ENCODE measurements at places on chromosomes 4 and X.
A peak's percentile ranks its signal among the peaks of the same experiment; 100 is the strongest.

DNA sequence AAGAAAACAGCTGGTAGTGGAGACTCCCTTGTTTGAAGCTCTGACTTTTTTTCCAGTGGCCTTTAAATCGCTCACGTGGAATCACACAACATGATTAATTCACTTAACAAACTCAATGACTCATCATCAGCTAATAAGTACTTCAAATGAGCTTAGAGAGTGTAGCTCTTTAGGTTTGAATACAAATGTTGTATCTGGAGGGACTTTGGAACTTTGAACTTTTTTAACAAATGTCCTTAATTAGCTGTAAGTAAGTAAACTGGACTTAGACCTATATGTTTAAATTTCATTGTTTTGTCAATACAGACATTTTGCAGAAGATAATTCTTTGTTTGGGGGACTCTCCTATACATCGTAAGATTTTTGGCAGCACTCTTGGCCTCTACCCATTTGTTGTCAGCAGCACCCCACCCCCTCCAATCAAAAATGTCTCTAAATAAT lies 581.1 kb downstream of the SPRY1 start:
- peak; percentile 81 for DNase-seq

DNA sequence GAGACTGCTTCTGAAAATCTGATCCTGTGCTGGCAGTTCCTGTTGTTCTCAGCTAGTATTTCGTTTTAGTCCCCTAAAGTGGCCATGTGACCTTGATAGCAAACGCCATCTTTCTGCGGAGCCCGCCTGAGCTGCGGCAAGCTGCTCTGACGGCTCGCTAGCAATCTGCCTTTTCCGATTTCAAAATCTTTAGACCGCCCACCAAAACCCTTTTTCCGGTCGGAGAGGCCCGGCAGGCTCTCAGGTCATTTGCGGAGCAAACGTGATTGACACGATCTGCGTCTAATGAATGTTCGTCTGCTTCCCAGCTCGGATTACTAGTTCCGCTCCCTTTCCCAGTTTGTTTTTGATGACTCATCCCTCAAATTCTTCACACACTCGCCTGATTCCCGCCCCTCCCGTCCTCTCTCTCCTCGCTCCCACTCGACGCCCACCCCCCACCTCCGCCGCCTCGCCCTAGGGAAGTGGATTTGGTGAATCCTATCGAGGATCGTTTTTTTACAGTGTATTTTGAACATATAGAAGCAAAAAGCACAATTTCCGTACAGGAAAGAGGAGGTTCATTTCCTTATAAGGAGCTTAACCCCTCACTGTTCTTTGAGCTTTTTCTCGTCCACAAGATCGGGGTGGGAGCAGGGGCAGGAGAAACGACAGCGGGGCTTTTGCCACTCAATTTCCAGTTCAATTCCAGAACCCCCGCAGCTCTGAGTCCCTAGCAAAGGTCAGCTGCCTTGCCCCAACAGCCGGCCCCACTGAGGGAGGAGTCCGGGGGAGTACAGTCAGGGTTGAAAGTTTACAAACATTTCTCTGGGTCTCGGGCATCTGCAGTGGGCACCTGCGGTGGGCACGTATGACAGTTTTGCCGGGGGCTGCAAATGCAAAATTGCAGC lies 37.5 kb downstream of the NLGN3 start:
- peak; percentile 28 for DNase-seq

GRCh38 chrX:73944563-73944908 lies 359.4 kb upstream of the ZCCHC13 start:
- DNase-seq: peak; percentile 41

DNA sequence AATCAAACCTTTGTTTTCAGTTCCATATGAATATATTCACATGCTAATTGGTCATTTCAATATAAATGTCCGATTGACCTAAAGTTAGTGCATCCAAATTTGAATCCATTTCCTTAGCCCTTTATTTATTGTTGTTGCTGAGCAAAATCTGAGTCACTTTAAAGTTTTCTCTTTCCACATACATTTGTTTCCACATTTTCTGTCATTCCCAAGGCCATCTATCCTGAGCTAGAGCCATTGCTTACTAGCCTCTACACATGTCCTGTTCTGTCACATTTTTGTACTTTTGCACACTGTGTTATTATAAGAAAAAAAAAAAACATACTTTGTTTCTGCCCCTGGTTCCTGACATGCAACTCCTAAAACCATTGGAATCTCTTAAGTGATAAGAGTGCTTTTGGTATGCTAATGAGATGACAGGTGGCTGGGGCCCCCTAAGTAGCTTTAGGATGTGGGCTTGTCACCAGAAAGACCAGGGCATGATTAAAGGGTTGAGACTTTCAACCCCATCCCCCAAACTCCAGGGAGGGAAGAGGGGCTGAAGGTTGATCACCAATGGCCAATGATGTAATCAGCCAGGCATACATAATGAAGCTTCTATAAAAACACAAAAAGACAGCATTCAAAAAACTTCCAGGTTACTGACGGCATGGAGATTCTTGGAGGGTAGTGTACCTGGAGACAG lies 353.3 kb upstream of the MAGEB16 start:
- peak; percentile 7 for DNase-seq

- DNase-seq: no peak
Measured at GRCh38 chr4:167428156-167428555, 193.9 kb upstream of the SPOCK3 start.

- no peak for DNase-seq
Measured at GRCh38 chrX:44228621-44229020, 114.9 kb downstream of the EFHC2 start.

DNA sequence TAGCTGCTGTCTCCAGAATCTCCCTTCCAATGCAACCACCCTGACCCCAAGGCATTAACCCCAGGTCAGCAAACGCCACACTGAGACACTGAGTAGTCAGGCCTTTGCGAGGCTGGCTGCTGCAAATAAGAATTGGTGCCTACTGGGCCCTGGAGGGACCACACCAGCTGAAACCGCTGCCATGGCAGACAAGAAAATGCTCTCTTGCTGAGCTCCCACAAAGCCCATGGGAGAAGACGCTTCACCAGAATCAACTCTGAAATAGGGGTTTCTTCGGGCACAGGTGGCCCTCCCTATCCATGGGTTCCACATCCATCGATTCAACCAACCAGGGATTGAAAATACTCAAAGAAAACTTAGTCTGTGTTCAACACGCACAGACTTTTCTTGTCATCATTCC lies 26.7 kb upstream of the CRMP1 start:
- DNase-seq: no peak

GRCh38 chr4:38132843-38133662 lies 172.9 kb downstream of the PTTG2 start:
- no peak for DNase-seq

- no peak for DNase-seq
Measured at GRCh38 chr4:123133397-123134050, 211.1 kb upstream of the NUDT6 start.

GRCh38 chr4:139828966-139829664 lies 163.5 kb downstream of the MGST2 start:
- no peak for DNase-seq

- no peak for DNase-seq
Measured at GRCh38 chrX:148755111-148755510, 254.7 kb downstream of the AFF2 start.

DNA sequence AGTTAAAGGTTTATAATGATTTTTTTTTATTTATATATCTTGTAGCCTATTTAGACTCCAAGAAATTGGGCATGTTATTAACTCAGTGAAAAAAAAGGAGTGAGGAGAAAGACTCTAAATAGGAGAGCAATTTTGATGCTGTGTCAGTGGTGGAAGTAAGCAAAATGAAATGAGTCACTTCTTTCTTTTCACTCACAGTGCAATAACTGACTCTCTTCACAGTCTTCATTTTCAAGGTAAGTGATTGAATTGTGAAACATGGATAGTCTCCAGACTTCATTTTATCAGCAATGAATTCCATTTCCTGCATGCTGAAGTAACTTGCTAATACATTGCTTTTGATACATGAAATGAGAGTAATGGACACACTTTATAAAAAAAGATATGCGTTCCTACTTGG lies 2271.5 kb downstream of the PCDH7 start:
- DNase-seq: no peak

Measured in NCI-H82 (cell line).